ENCODE measurements at places on chromosomes 16 and 17.
A peak's percentile ranks its signal among the peaks of the same experiment; 100 is the strongest.

GRCh38 chr17:44360144-44360533 lies 3.5 kb downstream of the FAM171A2 start:
- DNase-seq = no peak

- DNase-seq = no peak
These were observed 1.8 kb downstream of the SREBF1 start for GRCh38 chr17:17834974-17835373.

DNA sequence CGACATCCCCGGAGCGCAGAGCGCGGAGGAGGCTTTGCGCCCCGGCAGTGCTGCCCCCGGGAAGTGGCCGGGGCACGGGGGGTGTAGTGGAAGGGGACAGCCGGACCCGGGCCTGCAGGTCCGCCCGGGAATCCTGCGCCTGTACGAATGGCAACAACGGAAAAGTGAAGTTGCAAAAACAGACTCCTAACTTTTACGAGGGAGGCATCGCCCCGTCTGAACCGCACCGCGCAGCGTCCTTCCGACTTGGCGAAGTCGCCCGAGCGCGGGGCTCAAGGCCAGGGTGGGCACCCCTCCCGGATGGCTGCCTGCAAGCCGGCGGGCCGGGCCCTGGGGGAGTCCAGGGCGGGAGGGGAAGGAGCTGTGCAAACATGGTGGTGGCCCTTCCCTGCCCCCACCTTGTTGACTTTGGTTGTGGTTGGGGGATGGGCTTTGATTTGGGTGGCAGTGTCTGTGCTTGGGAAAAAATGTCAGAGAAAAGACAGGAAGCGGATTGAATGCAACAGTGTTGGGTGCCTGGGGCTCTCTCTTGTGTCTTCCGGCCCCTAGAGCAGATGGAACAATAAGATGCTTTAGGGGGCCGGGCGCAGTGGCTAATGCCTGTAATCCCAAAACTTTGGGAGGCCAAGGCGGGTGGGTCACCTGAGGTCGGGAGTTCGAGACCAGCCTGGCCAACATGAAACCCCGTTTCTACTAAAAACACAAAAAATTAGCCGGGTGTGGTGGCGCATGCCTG lies 675 bp downstream of the RNF213 start:
- no peak for DNase-seq

GRCh38 chr17:13462673-13463124 lies 139.0 kb downstream of the HS3ST3A1 start:
- no peak for DNase-seq

DNA sequence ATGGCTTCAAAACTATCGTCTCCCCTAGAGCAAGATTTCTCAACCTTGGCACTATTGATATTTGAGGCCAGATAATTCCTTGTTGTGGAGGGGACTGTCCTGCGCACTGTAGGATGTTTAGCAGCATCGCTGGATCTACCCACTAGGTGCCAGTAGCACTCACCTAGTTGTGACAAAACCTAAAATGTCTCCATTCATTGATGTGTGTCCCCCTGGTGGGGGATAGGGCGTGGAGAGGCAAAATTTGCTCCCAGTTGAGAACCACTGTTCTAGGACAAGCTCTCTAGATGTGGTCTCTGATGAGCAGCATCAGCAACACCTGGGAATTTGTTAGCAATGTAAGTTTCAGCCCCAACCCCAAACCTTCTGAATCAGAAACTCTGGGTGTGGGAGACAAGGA lies 259.0 kb downstream of the XYLT1 start:
- DNase-seq = no peak

- DNase-seq = no peak
These were observed 67.9 kb downstream of the PRMT7 start for GRCh38 chr16:68378436-68379415.

DNA sequence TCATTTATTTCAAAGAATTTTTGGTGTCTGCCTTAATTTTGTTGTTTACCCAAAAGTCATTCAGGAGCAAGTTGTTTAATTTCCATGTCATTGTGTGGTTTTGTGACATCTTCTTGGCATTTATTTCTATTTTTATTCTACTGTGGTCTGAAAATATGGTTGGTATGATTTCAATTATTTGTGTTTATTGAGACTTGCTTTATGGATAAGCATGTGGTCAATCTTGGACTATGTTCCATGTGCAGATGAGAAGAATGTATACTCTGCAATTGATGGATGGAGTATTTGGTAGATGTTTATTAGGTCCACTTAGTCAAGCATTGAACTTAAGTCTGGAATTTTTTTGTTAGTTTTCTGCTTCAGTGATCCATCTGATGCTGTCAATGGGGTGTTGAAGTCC lies 383.0 kb downstream of the PMP22 start:
- DNase-seq = no peak

GRCh38 chr17:48575673-48576478 lies 2.3 kb downstream of the HOXB4 start:
- DNase-seq = no peak

DNA sequence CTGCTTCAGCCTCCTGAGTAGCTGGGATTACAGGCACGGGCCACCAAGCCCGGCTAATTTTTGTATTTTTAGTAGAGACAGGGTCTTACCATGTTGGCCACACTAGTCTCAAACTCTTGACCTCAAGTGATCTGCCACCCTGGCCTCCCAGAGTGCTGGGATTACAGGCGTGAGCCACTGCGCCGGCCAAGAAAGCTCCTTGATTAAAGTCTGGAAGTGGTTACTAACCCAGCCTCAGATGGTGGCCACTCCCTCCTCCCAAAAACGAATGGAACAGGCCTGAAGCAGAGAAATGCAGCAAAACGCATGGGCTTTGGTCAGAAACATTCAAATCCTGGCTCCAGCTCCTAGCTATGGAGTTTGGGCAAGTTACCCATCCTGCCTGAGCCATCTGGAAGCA lies 11.3 kb downstream of the FKBP10 start:
- no peak for DNase-seq

DNA sequence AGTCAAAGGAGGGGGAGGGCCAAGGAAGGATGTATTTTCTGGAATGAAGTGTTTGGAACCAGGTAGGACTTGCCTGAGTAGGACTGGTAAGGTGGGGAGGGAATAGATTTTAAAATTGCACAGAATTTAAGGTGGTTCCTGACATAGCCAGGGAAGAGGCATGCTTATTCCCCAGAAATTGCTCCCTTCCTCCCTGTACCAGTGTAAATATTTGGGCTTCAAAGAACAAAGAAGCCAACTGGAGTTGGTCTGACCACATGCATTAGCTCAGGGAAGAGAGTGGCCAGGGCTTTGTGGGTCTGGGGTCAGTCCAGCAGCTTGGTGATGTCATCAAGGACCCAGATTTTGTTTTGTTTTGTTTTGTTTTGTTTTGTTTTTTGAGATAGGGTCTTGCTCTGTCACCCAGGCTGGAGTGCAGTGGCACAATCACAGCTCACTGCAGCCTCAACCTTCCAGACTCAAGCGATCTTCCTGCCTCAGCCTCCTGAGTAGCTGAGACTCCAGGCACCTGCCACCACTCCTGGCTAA lies 9.3 kb upstream of the MRTFB start:
- DNase-seq = no peak

- DNase-seq = no peak
These were observed 99.0 kb upstream of the CDH5 start for GRCh38 chr16:66267292-66268014.

- no peak for DNase-seq
These were observed 18.3 kb downstream of the KIAA0513 start for GRCh38 chr16:85045641-85046471.

DNA sequence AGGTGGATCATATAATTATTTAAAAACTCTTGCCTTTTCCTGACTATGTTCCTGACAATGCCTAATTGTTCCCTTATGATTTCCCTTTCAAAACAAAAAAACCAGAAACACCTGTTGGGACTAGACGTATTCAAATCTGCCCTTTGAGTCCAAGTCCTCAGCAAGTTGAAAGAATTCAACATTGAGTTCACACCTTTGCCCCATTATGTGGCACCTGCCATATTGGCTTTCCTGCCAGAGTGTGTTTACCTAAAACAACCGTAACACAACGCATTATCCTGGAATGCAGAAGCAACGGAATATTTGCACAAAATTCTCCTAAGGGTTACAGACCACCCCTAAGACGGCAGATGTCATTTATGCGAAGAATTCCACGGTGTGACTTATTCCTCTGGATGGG lies 105.9 kb downstream of the ZFHX3 start:
- DNase-seq = no peak

DNA sequence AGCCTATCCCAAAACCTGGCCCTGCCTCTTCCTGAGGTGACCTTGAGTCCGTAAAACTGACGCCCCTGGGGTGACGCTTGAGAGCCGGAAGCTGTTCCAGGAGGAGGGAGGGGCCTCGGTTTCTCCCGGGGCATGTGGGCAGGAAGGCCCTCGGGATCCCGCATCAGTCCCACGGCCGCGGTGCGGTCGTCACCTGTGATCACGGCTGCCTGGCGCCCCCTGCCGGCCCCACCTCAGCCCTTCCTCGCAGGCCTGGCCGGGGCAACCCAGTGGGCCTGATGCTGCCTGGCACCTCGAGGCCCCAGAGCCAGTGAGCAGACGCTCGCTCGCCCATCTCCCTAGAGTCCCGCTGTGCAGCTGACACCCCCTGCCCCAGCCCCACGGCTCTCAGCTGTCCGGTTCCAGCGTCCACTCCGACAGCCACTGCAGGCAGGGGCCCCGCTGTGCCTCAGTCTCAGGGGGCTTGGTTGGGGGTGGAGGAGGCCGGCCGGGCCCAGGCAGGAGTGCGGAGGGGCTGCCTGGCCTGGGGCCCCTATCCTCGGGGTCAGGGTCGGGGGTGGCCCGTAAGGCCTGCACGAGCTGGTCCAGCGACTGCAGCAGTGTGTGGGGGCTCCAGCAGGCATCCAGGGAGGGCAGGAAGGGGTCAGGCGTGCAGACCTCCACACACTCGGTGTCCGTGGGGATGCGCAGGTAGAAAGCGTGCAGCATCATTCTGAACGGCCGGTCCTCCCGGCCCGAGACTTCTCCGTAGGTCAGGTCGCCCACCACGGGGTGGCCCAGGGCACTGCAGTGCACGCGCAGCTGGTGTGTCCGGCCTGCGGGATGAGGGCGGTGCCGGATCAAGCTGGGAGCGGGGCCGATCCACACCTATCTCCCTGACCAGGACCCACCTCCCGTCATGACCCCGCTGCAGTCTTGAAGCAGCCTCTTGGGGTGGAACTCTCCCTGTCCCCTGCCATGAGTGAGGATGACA lies 2.3 kb downstream of the RPUSD1 start:
- peak; percentile 79 for DNase-seq

- DNase-seq = no peak
These were observed 196.3 kb downstream of the IRF8 start for GRCh38 chr16:86095131-86095752.

GRCh38 chr17:10814075-10814474 lies 10.2 kb upstream of the TMEM238L start:
- DNase-seq = no peak

DNA sequence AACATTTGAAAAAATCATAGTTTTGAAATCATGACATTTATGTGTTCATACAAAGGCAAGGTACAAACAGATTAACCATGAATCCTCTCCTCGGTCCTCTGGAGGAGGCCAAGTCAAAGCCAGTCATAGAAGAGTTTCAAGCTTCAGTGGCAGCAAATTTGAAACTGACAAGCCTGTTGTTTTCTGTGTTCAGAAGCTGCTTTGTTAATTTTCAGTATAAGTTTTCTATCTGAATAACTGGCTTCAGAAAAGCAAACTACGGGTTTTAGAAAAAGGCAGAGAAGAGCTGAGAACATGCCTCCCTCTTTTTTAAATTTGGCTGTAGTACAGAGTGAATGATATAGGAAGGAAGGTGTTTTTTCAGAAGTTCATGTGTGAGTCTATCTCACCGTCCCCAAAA lies 79.6 kb upstream of the CLEC18B start:
- DNase-seq = no peak

GRCh38 chr17:59038734-59039133 lies 67.9 kb downstream of the TRIM37 start:
- no peak for DNase-seq

DNA sequence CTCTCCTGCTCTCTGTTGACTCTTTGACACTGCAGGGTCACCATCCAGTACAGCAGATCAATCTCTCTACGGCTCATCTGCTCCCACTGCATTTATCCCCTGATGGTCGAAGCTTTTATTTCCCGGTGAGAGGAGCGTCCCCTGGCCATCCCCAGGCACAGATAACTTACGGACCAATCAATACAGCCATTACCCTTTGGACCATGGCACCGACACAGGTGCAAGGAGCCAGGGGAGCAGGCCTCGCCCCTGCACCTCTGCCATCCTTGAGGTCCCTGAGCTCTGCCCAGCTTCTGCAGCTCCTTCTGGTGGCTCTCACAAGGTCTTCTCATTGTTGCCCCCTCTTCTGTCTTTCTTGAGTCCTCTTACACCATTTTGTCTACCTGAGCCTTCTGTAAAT lies 115.6 kb downstream of the SDK2 start:
- no peak for DNase-seq

All from GM12892 (cell line).